Activated T-helper 17 cell treated with anti-CD3 and anti-CD28 coated beads, Interleukin-2, amount 50 U/mL, for 72 hours (primary cell): ENCODE measurements at places on chromosomes 5 and 9.

DNA sequence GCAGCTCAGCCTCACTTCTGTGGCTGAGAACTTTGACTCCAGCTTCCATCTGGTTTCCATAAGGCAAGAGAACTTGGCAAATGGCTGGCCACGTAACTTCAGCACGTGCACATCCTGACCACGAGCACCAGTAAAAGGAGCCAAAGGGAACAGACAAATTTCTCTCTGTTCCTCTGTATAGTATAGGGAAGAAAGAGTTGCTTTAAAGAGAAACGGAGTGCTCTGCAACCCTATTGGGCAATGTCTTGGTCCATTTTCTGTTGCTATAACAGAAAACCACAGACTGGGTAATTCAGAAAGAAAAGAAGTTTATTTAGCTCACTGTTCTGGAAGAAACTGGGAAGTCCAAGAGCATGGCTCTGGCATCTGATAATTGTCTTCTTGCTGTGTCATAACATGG lies 558.7 kb downstream of the ACTL7B start:
- no peak for ATAC-seq

DNA sequence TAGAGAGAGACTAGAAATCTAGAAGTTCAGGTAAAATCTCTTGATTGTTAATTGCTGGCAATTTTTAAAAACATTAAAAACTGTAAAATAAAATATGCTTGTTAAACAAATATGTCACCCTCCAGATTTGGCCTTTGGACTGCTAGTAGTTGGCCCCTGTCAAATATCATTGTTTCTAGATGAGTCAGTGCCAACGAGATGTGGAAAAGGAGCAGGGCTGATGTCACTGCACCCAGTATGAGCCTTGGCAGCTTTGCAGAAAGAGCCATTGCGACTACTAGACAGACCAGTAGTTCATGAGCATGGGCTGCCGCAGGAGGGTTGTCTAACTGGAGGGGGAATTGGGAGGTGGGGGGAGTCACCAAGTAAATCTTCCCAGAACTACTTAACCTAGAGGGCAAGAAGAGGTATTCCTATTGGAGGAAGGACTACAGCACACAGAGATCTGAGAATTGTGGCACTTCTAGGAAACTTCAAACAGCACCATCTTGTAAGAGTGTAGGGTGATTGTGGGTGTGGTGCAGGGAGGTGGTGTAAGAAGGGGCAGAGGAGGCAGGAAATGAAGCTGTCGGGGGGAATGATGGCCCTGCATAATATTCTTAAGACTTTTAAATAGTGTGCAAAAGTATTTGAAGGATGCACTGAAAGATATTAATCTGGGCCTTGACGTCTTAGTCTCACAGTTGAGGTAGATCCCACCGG lies 7.1 kb upstream of the DOCK2 start:
- peak; percentile 78 for ATAC-seq

DNA sequence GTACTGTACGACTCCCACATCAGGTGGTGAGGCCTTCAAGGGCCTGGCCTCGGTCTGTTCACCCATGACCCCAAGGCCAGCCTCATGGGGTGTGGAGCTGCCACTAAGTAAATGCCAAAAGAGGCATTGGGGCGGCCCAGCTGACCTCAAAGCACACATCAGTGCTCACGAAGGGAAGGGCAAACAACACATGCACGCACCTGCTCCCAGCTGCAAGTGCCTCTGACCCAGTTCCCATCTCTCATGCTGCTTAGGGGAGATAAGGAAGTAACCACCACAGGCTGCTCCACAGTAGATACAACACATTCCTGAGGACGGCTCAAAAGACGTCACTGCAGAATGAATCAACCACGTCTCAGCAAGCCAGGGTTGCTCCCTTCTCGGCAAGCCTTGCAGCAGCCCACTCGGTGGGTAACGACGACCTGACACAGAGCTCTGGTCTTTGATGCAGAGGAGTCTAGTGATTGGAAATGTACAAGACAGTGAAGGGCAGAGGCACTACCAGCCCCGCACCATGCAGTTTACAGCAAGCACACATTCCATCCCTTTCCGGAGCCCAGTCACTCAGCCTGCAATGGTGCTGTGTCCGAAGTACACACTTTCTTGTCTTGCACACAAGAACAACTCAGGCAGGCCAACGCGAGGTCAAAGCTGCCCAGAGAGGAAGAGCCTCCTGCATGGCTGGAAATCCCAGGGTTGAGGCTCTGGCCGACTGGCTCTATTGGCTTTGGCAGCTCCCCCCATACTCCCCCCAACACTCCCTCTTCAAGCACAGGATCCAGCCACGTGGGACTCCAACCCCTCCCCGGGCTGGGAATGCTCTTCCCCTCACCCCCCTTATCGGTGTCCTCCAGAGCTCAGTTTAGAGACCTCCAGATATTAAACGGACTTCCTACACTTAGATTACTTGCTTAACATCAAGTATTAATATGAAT lies 31.8 kb downstream of the FABP6 start:
- no peak for ATAC-seq

DNA sequence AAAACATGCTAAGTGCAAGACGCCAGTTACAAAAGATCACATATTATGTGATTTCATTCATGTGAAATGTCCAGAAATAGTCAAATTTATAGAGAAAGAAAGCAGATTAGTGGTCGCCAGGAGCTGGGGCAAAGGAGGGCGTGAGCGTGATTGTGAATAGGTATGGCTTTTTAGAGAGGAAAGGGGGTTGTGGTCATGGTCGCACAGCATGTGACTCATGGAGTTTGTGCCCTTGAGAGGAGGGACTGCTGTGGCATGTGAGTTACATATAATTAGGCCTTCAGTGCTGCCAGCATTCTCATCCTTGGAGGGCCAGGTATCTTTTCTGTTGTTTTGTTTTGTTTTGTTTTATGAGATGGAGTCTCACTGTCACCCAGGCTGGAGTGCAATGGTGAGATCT lies 21.2 kb upstream of the MARCHF6 start:
- no peak for ATAC-seq

DNA sequence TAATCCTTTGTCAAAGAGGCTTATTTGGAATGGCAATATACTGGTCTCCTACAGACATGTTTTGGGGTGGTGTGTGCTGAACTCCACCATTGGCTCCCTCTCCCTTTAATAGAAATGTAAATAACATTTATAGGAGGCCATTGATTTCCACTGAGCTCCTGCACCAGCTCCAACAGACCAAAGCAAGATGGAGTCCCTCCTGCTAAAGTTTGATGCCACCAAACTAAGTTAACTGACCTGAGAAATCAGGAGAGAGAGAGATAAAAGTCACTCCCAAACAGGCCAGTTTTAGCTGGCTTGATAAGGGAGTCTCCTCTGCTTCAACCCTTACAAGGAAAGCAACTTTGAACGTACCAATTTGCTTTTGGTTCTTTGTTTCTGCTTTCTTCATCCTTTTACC lies 8.1 kb upstream of the SPIN1 start:
- ATAC-seq: no peak

- ATAC-seq: peak; percentile 66
Measured at GRCh38 chr9:70111641-70112236, 68.1 kb downstream of the MAMDC2 start.

DNA sequence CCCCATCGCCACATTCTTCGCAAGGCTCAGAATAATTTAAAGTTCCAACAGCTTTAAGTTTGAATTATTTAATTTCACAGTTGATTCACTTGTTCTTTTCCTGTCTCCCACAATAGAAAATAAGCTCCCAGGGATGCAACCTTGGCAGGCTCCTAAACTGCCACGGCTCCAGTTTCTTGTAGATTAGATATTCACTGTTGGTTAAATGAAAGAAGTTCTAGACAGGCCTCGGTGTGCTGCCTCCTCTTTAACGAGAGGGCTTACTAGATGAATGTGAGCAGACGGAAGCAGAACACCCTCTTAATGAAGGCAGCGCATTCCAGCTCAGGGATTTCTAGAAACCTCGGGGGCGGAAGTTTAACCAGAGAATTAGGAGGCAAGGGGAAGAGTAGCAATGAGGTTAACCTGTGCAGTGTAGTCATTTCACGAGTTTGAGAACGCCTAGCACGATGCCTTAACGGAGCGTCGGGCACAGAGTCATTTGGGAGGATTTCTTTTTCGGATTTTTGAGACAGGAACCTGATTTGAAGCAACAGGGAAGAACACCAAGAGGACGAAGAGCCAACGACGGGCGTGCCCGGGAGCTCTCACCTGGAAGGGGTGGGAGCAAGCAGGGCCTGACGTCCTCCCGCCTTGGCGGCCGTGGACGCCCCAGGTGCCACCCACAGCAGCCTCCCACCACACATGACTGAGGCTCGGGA lies 637 bp upstream of the SMC5 start:
- ATAC-seq: peak; percentile 62

DNA sequence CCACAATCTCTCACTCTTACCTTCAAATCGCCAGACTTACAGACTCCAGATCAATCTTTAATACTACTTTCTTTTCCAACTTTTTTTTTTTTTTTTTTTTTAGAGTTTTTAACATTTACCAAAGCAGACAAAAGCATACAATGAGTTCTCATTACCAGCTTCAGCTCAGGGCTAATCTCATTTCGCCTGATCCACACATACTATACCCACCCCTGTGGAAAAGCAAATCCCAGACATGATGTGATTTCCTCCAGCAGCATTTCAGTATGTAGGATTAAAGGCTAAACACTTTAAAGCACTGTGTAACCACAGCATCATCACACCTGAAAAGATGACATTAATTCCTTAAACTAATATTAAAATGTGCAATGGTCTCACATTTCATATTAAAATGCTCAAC lies 138.8 kb upstream of the RETREG1 start:
- ATAC-seq: no peak

GRCh38 chr5:89097103-89097502 lies 214.1 kb upstream of the MEF2C start:
- no peak for ATAC-seq

DNA sequence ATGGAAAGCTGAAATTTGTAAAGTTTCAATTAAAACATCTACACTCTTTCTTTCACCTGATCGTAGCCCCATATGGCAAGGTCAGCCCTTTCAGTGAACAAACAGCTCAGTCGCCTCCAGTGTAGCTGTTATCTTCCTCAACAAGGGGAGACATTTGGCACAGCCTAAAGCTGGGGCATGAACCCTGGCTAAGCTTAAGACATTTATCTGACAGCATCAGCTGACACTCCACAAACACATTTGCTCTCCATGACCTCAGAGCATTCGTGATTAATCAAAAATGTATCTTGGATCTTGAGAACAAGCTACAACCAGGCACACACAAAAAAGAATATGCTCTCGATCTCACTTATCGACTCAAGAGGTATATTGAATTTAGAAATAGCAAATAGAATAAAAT lies 67.3 kb downstream of the POU5F2 start:
- no peak for ATAC-seq

DNA sequence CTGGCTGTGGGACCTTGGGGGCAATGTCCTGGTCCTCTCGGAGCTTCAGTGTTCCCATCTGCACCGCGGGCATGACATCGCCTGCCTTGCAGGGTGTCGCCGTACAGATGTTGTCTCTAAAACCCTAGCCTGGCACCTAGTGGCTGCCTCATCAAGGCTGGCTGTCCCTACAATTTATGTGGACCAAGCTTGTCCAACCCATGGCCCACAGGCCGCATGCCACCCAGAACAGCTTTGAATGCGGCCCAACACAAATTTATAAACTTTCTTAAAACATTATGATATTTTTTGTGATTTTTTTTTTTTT lies 18.3 kb upstream of the ASS1 start:
- no peak for ATAC-seq

DNA sequence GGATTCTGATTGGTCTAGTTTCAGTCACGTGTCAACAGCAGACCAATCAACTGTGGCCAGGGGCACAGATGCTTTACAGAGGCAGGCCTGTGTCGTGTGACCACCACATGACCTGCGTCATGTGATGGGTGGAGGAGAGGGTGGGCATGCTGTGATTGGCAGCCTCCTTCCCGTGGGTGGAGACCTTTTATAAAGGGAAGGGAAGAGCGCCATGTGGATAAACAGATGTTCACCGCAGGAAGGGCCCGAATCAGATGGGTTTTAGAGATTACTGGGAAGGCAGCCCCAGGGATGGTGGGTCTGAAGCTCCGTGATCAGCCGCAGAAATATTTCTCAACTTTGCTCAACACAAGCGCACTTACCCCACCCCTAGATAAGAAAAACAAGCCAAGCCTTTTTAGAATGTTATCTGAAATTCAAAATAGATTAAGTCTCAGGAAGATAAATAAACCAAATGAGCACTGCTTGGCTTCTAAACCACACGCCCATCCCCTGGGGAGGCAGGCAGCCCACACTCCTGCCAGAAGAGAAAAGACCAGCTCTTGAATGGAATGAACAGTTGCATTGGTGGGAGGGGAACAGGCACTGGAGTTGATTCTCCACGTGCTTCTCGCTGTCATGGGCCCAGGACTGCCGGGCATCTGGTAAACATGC lies 43.6 kb downstream of the ROPN1L start:
- no peak for ATAC-seq

DNA sequence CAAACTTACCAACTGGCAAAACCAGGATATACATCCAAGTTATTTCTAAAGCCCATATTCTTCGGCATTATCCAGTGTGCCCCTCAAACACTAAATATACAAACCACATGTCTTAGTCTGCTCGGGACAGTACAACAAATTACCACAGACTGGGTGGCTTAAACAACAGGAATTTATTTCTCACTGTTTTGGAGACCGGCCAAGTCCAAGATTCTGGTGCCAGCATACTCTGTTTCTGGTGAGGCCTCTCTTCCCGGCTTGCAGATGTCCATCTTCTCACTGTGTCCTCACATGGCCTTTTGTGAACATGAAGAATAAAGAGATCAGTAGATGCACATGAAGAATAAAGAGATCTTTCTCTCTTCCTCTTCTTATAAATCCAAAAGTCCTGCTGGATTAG lies 12.9 kb upstream of the SLCO6A1 start:
- ATAC-seq: no peak

- no peak for ATAC-seq
Measured at GRCh38 chr9:90827181-90827871, 25.7 kb downstream of the SYK start.

GRCh38 chr9:124747065-124747464 lies 24.0 kb downstream of the NR6A1 start:
- ATAC-seq: peak; percentile 46

- ATAC-seq: no peak
Measured at GRCh38 chr9:13974891-13975290, 339.1 kb downstream of the NFIB start.

DNA sequence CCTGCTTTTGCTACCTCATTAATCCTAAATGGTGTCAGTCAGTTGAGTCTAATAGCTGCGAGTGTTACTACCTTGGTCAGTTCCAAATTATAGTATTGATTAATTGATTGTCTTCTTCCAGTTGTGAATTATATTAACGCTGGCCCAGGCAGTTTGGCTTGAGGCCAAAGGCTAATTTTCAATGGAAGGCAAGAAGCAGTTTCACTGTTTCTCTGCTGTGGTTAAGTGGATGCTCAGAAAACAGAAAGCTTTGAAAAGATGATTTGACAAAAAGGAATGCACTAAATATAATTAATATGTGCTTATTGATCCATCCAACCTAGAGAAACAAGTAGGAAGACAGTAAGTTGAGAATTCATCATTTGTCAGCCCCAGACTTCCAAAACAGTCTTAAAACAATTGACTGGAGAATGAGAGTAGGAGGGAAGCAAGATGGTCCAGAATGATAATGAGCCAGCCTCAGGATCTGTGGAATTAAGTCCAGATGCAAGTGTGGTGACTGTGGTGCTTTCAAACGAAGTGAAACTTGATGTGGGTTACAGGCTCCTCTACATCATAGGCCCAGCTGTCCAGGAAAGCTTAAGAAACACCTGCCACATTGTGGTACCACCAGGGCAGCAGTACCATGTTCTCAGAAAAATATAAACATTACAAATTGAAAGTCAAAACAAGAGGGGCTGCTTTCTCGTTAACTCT lies 1371.0 kb upstream of the DMAC1 start:
- ATAC-seq: no peak

GRCh38 chr9:113909421-113909820 lies 33.3 kb downstream of the ZNF618 start:
- ATAC-seq: no peak
